PC-9 (cell line): ENCODE measurements at places on chromosomes 12 and 14. TPM values are rescaled to one million over a fixed set of nuclear protein-coding genes. Genes with fewer than 3 reads are reported as not detected.

GRCh38 chr12:253116-253831 lies 9.4 kb downstream of the SLC6A13 start:
- H3K4me1 ChIP-seq: no peaks in the 10 kb centered on the region
- H3K36me3 ChIP-seq: no peaks in the 10 kb centered on the region
- H3K4me3 ChIP-seq: no peak overlapping the region
- no peak for DNase-seq

DNA sequence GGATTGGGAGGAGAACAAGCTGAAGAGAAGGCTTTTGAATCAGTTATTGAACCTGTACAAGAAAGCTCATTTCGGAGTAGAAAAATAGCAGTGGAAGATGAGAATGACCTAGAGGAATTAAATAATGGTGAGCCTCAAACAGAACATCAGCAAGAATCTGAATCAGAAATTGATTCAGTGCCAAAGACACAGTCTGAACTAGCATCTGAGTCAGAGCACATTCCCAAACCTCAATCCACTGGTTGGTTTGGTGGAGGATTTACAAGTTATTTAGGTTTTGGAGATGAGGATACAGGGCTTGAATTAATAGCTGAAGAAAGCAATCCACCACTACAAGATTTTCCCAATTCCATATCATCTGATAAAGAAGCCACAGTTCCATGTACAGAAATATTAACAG lies 13.5 kb downstream of the MIA2 start:
- no peaks in the 10 kb centered on the region for H3K27me3 ChIP-seq
- peaks cover 26% of the 10 kb centered on the region for H3K4me1 ChIP-seq
- DNase-seq: no peak
- H3K27ac ChIP-seq: no peak overlapping the region
- H3K4me3 ChIP-seq: no peak overlapping the region

- no peak overlapping the region for H3K4me3 ChIP-seq
- H3K27me3 ChIP-seq: no peaks in the 10 kb centered on the region
Observed at GRCh38 chr12:104358353-104359003, 54.9 kb downstream of the EID3 start.

- no peaks in the 10 kb centered on the region for H3K36me3 ChIP-seq
- H3K27ac ChIP-seq: peak overlapping the region; percentile 23; the same call in 1 of the 2 replicates
Observed at GRCh38 chr14:100282766-100283419, 23.4 kb downstream of the SLC25A29 start.

DNA sequence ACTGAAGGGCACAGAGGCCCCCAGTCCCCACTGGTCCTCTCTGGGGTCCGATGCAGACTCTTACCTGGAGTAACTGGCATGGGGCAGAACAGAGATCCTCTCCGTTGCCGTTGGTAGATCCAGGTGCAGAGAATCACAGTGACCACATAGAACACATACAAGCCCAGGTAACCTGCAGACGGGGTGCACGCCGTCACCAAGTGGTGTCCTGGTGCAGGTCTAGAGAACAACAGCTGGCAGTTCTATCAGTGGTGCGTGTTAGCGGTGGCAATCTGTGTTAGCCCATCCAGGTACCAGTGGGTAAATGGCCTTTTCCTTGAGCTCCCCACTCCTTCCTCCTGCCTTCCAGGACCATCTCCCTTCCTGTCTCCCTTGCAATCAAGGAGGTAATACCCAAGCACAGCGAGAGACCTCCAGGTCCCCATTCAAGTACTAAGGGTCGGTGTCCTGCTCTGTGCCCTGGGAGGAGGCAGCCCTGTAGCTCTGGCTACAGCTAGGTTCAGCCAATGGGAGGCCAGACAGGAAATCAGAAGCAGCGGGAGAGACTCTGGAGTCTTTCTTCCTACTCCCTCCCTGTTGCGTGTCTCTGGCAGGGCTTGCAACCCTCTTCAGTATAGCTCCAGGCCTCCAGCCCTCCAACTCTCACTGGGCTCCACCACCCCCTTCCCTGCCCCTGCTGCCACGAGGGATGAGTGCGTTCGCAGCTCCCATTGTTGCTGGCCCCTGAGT lies 15.8 kb downstream of the SLC8B1 start:
- no peak overlapping the region for H3K27ac ChIP-seq
- peaks cover 9% of the 10 kb centered on the region; the same call in 1 of the 2 replicates for H3K36me3 ChIP-seq
- no peaks in the 10 kb centered on the region for H3K27me3 ChIP-seq
- H3K4me3 ChIP-seq: no peak overlapping the region
- H3K4me1 ChIP-seq: peaks cover 18% of the 10 kb centered on the region

DNA sequence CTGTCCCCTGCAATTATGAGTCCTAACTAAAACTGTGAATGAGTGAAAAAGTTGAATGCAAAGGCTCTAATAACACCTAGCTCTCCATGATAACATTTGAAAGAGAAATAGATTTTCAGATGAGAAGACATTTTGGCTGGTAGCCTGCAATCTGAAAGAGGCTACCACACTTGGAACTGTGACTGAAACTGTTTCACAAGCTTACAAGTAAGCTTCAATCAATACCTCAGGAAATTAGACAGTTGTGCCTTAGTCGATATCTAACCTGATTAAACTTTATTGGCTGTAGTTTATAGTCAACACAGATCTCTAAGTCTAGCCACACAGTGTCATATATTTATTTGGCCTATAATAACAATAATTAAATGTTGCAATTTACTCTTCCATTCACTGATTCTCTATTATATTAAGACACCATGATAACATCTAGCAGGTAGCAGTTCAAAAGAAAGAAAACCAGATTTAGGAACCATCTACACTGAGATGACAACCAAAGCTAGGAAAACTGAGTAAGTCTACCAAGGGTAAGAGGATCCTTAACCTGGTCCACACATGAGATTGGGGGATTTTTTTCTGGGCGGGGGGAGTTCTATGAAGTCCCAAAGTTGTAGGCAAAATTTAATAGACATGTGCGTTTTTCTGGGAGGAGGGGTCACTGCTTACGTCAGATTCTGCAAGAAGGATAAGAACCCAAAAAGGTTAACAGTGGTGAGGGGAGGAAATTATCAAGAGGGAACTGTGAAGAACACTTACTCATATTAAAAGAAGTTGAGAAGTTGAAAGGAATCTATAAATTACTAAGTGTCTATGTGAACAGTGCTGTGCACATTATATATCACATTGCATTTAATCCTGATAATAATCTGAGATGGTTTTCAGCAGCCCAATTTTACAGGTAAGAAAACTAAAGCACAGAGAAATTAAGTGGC lies 65.8 kb downstream of the NUMB start:
- H3K27me3 ChIP-seq: no peaks in the 10 kb centered on the region
- H3K4me1 ChIP-seq: no peaks in the 10 kb centered on the region
- DNase-seq: no peak
- H3K27ac ChIP-seq: no peak overlapping the region
- H3K36me3 ChIP-seq: 0 out of 2 replicates have a peak, but pooled peaks cover 4% of the 10 kb centered on the region

- DNase-seq: no peak
- H3K27ac ChIP-seq: no peak overlapping the region
- H3K27me3 ChIP-seq: no peaks in the 10 kb centered on the region
- no peaks in the 10 kb centered on the region for H3K36me3 ChIP-seq
- H3K4me1 ChIP-seq: no peaks in the 10 kb centered on the region
Observed at GRCh38 chr12:85829391-85829790, 6.8 kb downstream of the RASSF9 start.

- H3K27me3 ChIP-seq: no peaks in the 10 kb centered on the region
- peaks cover 12% of the 10 kb centered on the region; the same call in 1 of the 2 replicates for H3K4me1 ChIP-seq
- no peak overlapping the region for H3K27ac ChIP-seq
- DNase-seq: peak; percentile 63
Observed at GRCh38 chr12:79737875-79738718, 47.3 kb upstream of the PAWR start.

- DNase-seq: no peak
- no peaks in the 10 kb centered on the region for H3K27me3 ChIP-seq
- H3K27ac ChIP-seq: no peak overlapping the region
- no peak overlapping the region for H3K4me3 ChIP-seq
- H3K36me3 ChIP-seq: no peaks in the 10 kb centered on the region
Observed at GRCh38 chr12:94587266-94588241, 62.8 kb downstream of the TMCC3 start.

GRCh38 chr12:53236443-53237111 lies 4.6 kb upstream of the RARG start:
- no peaks in the 10 kb centered on the region for H3K27me3 ChIP-seq
- no peak overlapping the region for H3K27ac ChIP-seq
- H3K36me3 ChIP-seq: no peaks in the 10 kb centered on the region
- peaks cover 36% of the 10 kb centered on the region for H3K4me1 ChIP-seq
- no peak overlapping the region for H3K4me3 ChIP-seq
- DNase-seq: no peak

DNA sequence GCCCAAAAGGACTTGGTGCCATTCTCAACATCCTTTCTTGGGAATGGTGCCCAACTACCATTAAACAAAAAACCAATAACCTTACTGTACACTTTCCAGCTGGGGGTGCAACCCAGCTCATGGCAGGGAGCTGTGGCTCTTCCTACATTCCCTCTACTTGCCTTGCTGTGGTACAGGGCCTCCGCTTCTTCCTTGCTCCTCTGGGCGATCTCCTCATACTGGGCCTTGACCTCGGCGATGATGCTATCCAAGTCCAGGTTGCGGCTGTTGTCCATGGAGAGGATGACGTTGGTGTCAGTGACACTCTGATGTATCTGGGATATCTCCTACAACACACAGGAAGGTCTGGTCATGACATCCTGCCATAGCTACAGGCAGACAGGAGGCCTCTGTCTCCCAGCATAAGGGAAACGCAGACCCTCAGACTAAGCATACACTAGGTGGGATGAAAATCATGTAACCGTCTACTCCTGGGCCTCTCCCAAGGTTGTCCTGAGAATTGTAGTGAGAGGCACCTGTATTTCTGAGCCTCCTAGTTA lies 3.9 kb downstream of the KRT2 start:
- H3K36me3 ChIP-seq: no peaks in the 10 kb centered on the region
- H3K27ac ChIP-seq: no peak overlapping the region
- DNase-seq: no peak
- peaks cover 11% of the 10 kb centered on the region; the same call in 1 of the 2 replicates for H3K4me1 ChIP-seq
- H3K4me3 ChIP-seq: no peak overlapping the region

DNA sequence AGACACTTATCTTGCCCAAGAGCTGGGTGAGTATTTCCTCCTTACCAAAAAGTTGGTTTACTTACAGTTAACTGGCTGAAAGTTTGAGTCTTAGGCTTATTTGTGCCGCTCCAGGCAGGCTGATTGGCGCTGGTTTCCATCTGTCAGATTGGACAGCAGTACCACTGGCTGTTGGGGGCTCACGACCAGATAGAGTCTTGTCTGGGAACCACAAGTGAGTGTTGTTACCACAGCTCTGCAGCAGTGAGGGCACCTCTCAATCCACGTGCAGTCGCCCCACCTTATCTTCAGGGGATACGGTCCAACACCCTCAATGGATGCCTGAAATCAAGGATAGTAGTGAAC lies 58.9 kb downstream of the DDX51 start:
- DNase-seq: no peak
- no peaks in the 10 kb centered on the region for H3K27me3 ChIP-seq
- H3K4me3 ChIP-seq: peak overlapping the region; percentile 76
- peaks cover 15% of the 10 kb centered on the region for H3K4me1 ChIP-seq
- peaks cover 16% of the 10 kb centered on the region; the same call in 1 of the 2 replicates for H3K36me3 ChIP-seq

- no peak overlapping the region for H3K4me3 ChIP-seq
- H3K27me3 ChIP-seq: no peaks in the 10 kb centered on the region
- DNase-seq: no peak
Observed at GRCh38 chr14:81466854-81467253, 66.7 kb upstream of the STON2 start.

Gene KLRD1
- 0.68 and 1.2 TPM in 2 replicates for total RNA-seq

Gene NFKBIA
- total RNA-seq: 30.2 and 34.8 TPM in 2 replicates

Gene TAS2R10
- total RNA-seq: 1.4 and 2.2 TPM in 2 replicates

Gene CMKLR1
- total RNA-seq: not detected in 2 replicates

Gene GRIP1
- 16.0 and 27.1 TPM in 2 replicates for total RNA-seq

Gene SAMD15
- 4.8 and 7.8 TPM in 2 replicates for total RNA-seq
